ENCODE measurements at places on chromosomes 7 and 10.

GRCh38 chr10:15462253-15462897 lies 91.3 kb upstream of the FAM171A1 start:
- no peak for DNase-seq

DNA sequence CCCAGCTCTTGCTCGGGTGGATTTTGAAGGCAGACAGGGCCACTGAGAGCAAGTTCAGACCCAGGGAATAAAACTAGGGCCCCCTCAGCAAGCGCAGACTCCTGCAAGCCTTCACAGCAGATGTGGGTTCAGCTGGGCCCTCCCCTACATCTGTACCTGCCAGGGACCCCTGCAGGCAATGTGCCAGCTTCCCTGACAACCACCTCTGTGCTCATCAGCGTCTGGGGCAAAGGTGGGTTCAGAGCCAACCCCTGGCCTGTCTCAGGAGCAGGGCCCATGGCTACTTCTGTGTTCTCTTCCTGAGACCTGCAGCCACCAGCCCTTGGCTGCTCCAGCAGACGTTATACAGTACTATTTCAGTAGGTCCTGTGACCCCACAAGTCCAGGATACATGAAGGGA lies 189.5 kb downstream of the DIP2C start:
- DNase-seq = no peak

DNA sequence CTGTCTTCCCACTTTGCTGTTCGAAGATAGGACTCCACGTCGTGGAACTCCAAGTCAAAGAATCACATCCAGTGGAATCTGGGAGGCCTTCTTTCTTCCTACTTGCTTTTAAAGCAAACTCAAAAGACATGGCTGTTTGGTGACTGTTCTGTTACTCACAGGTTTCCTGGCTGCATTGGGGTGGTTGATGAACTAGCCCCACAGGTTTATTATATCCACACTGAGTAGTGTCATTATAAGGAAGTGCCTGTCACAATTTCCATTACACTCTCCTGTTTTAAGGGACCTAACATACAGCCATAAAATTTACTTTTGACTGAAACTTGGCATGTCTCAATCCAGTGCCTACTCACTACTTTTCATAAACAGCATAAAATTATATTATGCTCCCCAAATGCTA lies 287.3 kb upstream of the SP4 start:
- no peak for DNase-seq

GRCh38 chr7:156836443-156836842 lies 56.5 kb downstream of the LMBR1 start:
- DNase-seq = no peak

DNA sequence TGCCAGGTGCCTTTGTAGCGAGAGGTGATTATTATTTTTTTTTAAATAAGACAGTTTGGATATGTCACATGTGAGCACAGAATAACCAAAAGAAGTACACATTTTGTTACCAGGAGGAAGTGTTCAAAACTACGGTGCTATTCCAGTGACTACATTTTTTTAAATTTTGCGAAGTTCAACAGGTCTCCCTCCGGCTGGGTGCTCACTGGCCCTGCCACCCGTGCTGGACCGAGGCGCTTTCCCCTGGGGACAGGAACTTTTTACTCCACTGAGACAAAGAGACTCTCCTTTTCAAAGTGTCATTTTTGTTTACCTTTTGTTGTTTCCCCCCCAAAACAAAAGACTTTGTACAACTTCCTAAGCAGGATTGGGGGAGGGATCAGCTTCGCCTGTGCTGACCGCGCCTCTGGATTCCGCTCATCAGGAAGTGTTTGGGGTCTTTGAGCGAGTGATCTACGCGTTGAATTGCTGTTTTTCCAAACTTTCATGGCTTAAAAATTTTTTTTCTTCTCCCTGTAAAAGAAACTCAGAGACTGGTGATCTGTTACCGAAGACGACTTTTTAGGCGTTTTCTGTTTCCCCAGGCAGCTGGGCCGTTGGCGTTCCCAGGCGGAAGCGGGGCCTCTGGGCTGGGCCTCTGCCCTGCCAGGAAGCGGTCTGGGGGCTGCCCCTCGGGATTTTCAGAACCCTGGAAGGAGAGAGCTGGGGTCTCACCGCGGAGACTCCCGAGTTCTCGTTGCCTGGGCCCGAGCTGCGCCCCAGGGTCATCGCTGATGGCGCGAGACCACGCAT lies 7.2 kb downstream of the EN2 start:
- no peak for DNase-seq

DNA sequence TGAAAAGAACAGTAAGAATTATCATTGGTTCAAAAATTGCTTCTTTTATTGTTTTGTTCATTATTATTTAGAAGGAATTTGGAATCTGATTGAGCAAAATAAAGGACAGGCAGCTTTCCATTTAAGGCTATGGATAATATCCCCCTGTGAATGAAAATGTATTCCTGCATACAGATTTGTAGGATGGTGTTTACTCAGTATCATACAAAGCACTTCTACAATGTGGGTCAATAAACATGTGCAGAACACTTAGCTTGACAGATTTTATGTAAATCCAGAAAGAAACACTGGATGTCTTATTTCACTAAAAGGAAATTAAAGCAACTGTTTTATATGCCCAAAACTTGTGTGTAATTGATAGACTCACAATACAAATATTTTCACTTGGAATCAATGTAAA lies 189.7 kb downstream of the THSD7A start:
- DNase-seq = no peak

DNA sequence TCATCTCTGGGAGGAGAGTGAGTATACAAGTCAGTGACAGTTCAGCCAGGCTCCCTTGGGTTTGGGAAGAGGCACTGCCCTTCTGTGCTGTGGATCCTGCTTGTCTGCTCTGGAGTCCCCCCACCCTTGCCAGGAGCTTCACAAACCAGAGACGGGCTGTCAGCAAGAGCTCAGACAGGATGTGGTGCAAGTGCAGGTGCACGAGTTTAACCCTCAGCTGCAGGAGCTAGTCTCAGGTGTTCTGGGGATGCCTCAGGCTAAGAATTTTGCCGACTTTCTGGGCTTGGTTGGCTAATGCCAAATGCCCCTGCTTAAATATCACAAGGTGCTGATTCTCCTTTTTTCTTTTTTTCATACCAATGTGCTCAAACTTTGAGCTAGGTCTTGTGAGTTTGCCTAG lies 22.3 kb downstream of the ZNF783 start:
- DNase-seq = no peak
